ENCODE measurements at places on chromosomes 6 and 20.

GRCh38 chr20:25215521-25215920, 20.0 kb downstream of the ENTPD6 start:
- DNase-seq = no peak

GRCh38 chr6:165662041-165662748, 846 bp downstream of the PDE10A start:
- DNase-seq = no peak

DNA sequence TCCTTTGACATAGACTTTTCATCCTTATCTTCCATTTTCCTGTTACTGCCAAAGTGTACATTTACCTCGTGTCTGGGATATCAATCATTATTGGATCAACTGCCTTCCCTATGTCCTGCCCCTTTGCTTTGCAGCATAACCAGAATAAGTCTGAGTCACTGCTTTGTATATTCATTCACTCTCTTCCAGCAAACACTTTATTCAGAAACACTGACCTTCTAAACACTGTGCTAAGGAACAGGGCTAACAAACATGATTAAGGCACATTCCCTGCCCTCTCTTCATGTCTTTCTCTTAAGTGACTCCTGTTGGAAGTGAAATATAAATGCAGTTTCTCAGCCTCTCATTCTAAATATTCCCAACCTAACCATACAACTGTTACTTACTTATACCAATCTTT, 66.9 kb downstream of the COL19A1 start:
- DNase-seq = no peak

GRCh38 chr6:82246370-82246769, 1.2 kb downstream of the IBTK start:
- DNase-seq = no peak

GRCh38 chr6:23870496-23870895, 255.5 kb upstream of the NRSN1 start:
- no peak for DNase-seq

- DNase-seq = no peak
Measured at GRCh38 chr6:144561455-144562043, 276.4 kb downstream of the UTRN start.

GRCh38 chr6:156347246-156347645, 429.9 kb upstream of the ARID1B start:
- no peak for DNase-seq

- no peak for DNase-seq
Measured at GRCh38 chr6:116445102-116445501, 16.1 kb upstream of the CALHM6 start.

Data from T-cell (primary cell).